Stimulated activated CD4-positive, alpha-beta T cell treated with anti-CD3 and anti-CD28 coated beads, Interleukin-4, amount 100 ng/mL, for 1 hour (primary cell): ENCODE measurements at places on chromosomes 7 and 10.

GRCh38 chr10:26408858-26409494, 29.2 kb upstream of the APBB1IP start:
- no peak for DNase-seq

DNA sequence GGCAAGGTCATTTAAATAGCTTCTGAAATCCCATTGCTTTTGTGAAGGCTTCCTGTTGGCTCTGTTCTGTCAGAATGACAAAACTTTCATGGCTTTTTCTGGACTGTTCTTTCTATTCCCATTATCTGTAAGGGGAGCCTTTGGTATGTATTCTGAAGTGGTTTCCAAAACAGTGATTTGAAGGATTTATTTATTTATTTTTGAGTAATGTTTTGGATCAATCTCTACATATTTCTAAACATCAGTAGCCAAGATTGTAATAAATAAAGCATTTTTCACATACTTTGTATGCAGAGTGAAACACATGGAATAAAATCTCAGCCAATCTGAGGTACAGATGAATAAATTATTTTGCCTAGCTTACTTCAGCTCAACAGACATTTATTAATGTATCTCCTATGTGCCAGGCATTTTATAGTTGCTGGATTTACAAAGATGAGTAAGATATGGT, 121.1 kb downstream of the BBS9 start:
- DNase-seq = no peak

GRCh38 chr7:33872870-33873269, 32.5 kb upstream of the BMPER start:
- no peak for DNase-seq

DNA sequence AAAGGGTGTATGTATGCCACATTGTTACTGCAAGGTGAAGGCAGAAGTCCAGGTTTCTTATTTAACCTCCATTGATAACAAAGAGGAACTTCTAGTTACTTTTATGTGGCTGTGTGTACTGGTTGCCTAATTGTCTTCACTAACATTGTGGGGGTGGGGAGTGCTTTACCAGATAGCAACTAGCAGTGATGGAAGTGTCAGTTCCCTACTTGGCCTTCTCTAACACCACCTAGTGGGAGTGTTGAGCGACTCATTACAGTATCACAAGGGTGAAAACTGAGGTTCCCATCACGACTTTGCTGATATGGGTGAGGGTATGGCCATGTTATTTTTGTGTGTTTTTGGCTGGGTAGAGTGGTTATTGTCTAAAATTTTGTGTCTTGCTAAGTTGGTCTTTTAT, 274.4 kb downstream of the THSD7A start:
- no peak for DNase-seq

DNA sequence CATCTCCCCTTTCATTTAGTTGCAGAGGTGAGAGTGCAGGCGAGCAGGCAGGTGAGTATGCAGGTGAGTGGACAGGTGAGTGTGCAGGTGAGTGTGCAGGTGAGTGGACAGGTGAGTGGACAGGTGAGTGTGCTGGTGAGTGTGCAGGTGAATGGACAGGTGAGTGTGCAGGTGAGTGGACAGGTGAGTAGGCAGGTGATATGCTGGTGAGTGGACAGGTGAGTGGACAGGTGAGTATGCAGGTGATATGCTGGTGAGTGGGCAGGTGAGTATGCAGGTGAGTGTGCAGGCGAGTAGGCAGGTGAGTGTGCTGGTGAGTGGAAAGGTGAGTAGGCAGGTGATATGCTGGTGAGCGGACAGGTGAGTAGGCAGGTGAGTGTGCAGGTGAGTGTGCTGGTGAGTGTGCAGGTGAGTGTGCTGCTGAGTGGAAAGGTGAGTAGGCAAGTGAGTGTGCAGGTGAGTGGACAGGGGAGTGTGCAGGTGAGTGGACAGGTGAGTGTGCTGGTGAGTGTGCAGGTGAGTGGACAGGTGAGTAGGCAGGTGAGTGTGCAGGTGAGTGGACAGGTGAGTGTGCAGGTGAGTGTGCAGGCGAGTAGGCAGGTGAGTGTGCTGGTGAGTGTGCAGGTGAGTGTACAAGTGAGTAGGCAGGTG, 165.6 kb downstream of the ADARB2 start:
- no peak for DNase-seq
